Adrenal gland (tissue), 19 donors: ENCODE measurements at places on chromosomes 3 and 15. TPM values are rescaled to one million over a fixed set of nuclear protein-coding genes. Genes with fewer than 3 reads are reported as not detected.

CPN2 gene
- 2.1 TPM for total RNA-seq

RAB6B gene
- total RNA-seq: 4.3 TPM

TEX55 gene
- not detected for total RNA-seq

PLA2G4F gene
- 0.29 TPM for total RNA-seq

TMCO5A gene
- total RNA-seq: not detected

LAMB2 gene
- 645 TPM for total RNA-seq

CSPG4 gene
- 3.3 TPM for total RNA-seq

ROBO1 gene
- 91.9 TPM for total RNA-seq

THSD4 gene
- 22.4 TPM for total RNA-seq

MED12L gene
- 2.7 TPM for total RNA-seq

OSBPL10 gene
- total RNA-seq: 16.7 TPM

SNTN gene
- not detected for total RNA-seq

CEP19 gene
- 1.5 TPM for total RNA-seq

GOLGA8S gene
- total RNA-seq: 0.12 TPM

ZNF385D gene
- total RNA-seq: 1.1 TPM

SCAANT1 gene
- total RNA-seq: not detected

ARPIN gene
- total RNA-seq: 12.3 TPM

CAMK2N2 gene
- total RNA-seq: 7.4 TPM

SLC9C1 gene
- total RNA-seq: not detected

RFTN1 gene
- total RNA-seq: 35.7 TPM

TIGIT gene
- total RNA-seq: 0.26 TPM

CSTA gene
- 5.6 TPM for total RNA-seq

PIF1 gene
- 1.8 TPM for total RNA-seq

SLC2A2 gene
- total RNA-seq: not detected

ZNF80 gene
- total RNA-seq: not detected

SCN11A gene
- total RNA-seq: 0.18 TPM

SENP8 gene
- total RNA-seq: 3.0 TPM

CLRN1 gene
- 1.0 TPM for total RNA-seq

GP5 gene
- total RNA-seq: not detected

ENTPD3 gene
- total RNA-seq: not detected
